ENCODE measurements at places on chromosomes 1 and 21.

DNA sequence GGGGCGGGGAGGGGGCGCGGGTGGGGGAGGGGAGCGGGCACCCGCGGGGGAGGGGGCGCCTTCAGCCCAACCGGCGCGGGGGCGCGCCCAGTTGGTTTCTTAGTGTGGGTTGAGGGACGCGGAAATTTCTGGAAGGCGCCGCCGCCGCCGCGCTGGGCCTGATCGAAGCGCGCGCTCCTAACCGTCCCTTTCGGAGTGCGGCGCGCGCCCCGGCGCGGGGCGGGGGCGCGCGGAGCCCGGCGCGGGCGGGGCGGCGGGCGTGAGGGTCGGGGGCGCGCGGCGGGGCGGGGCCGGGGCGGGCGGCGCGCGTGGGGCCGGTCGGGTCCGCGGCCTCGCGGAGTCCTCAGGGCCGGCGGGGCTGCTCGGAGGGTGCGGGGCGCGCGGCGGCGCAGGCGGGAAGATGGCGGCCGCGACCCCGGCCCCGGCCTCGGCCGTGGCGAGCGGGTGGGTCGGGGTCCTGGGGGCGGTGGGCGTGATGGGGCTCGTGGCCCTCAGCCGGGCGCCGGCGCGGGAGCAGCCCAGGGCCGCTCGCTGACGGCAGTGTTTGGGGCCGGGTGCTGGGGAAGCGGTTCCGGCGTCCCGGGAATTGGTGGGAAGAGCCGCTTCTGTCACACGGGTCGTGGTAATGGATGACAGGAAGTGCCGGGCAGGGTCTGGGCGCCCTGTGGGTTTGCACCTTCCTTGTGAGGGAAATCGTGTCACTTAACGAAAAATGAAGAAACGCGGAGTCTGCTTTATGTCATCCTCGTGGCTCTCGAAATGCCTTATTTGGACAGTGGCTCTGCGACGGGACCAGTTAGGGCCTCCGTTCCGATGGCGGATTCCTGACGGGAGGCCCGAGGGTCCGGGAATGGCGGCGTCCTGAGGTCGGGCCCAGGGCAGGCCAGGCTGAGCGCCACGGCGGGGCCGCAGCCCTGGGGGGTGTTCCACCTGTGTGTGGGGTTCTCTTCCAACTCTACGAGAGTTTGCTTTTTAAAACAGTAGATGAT is 764 bp downstream of the PKNOX1 start:
- no peak for DNase-seq

DNA sequence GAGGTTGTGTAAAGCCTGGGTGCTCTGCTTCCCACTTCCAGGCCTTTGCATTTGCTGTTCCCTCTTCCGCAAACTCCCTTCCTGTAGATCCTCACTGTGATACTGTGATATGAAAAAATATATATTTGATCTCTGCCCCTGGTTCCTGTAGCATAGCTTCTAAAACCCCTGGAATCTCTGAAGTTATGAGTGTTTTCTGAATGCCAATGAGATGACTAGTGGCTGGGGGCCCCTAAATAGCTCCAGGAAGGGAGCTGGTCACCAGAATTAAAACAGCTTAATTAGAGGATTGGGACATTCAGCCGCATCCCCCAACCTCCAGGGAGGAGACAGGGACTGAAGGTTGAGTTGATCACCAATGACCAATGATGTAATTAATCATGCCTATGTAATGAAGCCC is 21.9 kb downstream of the DUSP10 start:
- no peak for DNase-seq

DNA sequence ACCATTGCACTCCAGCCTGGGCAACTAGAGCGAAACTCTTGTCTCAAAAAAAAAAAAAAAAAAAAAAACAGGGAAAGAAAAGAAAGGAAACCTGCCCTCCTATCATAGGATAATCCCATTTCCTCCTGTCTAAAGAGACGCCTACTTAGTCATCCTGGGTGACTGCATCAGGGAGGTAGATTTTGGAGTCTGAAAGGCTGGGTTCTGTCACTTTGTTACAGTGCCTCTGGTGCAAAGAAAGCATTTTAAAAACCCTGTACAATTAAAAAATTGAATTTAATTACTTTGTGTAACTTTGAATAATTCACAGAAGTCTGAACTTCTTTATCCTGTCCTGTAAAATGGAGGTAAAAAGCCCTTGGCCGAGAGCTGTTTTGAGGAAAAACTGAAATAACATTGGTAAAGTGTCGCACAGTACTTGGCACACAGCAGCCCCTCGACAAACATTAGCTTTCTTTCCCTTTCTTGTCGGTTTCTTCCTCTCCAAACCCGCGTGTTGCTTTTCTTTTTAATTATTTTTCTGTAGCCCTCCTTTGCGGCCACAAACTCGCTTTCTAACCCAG is 657 bp upstream of the HDAC1 start:
- DNase-seq, result no peak

GRCh38 chr1:235885655-235886262 is 19.1 kb upstream of the LYST start:
- no peak for DNase-seq

- DNase-seq, result no peak
These were observed 948 bp downstream of the SEMA4A start for GRCh38 chr1:156154317-156154749.

GRCh38 chr21:38544661-38545060 is 46.4 kb upstream of the ERG start:
- no peak for DNase-seq

GRCh38 chr1:68317543-68317942 is 85.2 kb upstream of the WLS start:
- no peak for DNase-seq

DNA sequence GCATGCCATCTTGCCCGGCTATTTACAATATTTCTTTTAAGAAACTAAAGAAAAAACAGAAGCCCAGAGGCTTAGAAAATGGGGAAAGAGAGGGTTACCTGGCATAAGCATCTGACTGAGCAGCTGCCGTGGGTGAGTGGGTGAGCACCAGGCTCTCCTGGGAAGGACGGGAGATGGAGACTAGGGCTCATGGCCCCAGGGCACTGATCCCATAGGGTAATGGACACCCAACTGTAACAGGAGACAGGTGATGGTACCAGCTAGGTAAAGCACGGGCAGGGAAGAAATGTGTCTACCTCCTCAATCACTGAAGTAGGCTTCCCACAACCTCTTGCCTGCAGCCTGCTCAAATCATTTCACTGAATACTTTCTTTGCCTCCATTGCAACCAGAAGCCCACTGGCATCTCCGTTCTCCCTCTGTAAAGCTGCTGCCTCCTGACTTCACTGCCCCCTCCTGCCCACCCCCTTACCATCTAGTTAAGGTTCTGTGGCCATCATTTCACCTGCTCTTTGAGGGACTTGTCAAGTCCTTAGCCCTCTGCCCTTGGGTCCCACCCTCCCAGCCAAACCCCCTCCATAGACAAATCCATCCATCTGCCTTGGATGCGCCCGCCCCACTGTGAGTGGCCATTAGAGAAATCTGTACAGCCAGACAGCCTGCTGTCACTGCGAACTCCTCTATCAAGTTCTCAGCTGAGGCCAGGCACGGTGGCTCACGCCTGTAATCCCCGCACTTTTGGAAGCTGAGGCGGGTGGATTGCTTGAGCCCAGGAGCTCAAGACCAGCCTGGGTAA is 6.2 kb downstream of the TMEM125 start:
- DNase-seq, result no peak

GRCh38 chr1:112011202-112011601 is 21.7 kb upstream of the KCND3 start:
- DNase-seq, result no peak

DNA sequence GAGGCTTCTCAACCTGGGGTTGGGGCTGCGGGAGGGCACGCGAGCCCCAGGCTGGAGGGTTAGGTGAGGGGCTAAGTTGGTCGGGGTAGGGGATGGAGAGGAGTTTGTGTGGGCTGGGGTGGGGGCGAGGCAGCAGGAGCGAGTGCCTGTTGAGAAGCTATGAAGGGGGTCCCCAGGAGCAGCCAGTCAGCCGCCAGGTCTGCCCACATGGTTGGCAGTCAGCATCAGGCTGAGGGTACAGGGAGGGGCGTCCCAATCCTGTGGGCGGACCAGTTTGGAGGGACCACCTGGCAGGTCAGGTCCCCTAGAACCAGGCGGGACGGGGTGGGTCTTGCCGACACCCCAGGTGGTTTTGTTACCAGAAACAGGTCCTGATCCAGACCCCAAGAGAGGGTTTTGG is 400 bp upstream of the TRIM17 start:
- DNase-seq, result no peak

- no peak for DNase-seq
These were observed 68.4 kb upstream of the ADGRL4 start for GRCh38 chr1:79074975-79075374.

- DNase-seq, result no peak
These were observed 1.8 kb upstream of the HSPG2 start for GRCh38 chr1:21938732-21939538.

- no peak for DNase-seq
These were observed 42.1 kb downstream of the ARHGEF10L start for GRCh38 chr1:17581389-17582123.

DNA sequence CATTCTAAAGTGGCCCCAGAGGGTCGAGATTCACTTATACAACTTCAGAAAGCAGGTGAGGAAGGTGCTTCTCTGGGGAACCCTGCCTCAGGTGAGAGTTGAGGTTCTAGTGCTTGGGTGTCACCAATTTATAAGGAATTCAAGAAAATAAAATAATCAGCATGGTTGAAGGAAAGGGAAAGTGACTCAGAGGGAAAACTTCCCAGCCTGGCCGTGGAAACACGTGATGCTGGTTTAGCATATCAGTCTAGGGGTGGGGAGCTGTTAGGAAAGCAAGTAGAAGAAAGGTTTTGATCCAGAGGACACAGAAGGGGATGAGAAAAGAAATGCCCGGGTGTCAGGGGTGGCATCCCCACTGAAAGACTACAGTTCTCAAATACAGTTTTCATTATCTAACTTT is 37.7 kb upstream of the TMEM125 start:
- no peak for DNase-seq

- no peak for DNase-seq
These were observed 124.5 kb downstream of the KCNK1 start for GRCh38 chr1:233738396-233738795.

- no peak for DNase-seq
These were observed 8.7 kb upstream of the BARHL2 start for GRCh38 chr1:90725657-90726424.

GRCh38 chr21:36916718-36917117 is 49.8 kb downstream of the HLCS start:
- no peak for DNase-seq

DNA sequence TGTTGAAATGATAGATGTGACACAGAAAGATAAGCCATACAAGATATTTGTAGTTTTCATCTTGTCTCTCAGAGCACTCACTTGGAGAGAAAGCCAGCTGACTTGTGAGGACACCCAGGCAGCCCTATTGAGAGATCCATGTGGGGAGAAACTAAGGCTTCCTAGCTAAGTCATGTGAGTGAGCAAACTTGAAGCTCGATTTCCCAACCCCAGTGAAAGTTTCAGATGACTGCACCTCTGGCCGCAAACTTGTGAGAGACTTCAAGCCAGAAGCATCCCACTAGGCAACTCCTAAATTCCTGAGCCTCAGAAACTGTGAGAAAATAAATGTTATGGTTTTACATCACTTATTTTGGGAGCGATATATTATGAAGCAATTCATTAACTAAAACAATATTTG is 832.3 kb downstream of the LTN1 start:
- DNase-seq, result no peak

GRCh38 chr21:24183077-24183476 is 1424.2 kb downstream of the MRPL39 start:
- no peak for DNase-seq

- DNase-seq, result no peak
These were observed 544.1 kb downstream of the KIF26B start for GRCh38 chr1:245698860-245699259.

DNA sequence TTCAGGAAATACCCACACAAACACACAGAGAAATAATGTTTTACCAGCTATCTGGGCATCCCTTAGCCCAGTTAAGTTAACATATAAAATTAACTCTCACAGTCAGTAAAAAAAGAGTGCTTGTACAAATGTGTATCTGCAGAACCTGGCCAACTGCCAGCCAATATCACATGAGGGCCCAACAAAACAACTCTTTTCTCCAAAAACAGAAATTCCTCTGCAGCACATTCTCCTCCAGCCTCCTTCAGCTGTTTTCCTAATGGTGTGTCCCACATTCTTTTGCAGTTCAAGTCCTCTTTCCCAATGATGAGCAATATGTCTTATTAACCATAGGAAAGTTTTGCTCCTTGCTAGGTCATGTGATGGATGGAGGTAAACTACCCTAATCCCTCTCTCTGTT is 75.5 kb downstream of the LRRC7 start:
- DNase-seq, result no peak

GRCh38 chr1:111648806-111649205 is 29.2 kb downstream of the RAP1A start:
- DNase-seq, result no peak

DNA sequence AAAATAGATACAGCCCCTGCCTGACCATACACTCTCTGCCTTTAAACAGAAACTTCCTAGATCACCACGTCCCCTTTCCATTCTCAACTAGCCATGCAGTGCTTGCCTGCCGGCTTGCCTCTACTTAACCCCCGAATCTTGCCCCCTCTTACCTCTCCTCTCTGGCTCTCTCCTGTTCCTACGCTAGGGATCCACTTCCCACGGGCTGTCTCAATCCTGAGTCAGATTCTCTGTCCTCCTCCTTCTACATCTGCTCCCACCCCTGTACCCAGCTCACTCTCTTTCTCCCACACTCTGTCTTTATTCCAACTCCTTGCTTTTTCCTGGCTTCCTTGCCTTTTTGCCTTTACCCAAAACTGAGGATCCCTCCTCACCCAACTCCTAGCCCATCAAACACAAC is 29.3 kb downstream of the ATF3 start:
- DNase-seq, result no peak

GRCh38 chr21:31405604-31406003 is 61.5 kb upstream of the TIAM1 start:
- DNase-seq, result no peak

DNA sequence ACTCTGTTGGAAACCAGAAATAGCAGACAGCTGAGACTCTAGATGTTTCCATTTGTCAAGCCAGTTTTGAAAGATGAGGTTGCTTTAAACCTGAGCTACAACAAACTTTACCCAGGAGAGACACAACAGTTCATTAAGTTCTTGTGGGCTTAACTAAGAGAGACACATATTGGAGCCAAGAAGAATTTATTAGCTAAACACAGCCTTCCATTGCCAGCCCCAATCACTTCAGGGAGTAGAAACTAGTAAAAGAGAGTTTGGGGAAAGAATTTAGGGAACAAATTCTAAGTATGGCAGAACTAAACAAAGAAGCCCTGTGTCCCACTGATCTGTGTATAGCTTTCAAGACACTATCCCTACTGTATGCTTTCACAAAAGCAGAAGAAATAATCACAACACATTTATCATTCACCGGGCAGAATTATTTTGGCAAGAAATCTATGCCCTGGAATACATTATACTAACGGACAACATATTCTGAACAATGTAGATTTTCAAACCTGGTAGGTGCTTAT is 87.3 kb upstream of the KAZN start:
- DNase-seq, result no peak

DNA sequence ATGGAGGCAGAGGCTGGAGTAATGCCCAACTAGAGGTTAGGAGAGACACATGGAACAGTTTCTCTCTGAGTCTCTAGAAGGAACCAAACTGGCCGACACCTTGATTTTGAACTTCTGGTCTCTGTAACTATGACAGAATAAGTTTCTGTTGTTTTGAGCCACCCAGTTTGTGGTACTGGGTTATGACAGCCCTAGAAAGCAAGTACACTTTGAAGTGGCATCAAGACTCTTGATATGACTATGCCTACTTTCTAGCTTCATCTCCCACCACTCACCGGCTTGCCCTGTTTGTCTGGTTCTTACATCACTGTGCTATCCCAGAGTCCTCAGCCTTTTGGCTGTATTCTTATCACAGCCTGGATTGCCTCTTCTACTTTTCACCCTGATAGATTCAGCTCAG is 230.3 kb upstream of the USP24 start:
- DNase-seq, result no peak
